ENCODE measurements at places on chromosomes 1 and 21.

- no peak for DNase-seq
These were observed 7.6 kb downstream of the GPR37L1 start for GRCh38 chr1:202130297-202130721.

DNA sequence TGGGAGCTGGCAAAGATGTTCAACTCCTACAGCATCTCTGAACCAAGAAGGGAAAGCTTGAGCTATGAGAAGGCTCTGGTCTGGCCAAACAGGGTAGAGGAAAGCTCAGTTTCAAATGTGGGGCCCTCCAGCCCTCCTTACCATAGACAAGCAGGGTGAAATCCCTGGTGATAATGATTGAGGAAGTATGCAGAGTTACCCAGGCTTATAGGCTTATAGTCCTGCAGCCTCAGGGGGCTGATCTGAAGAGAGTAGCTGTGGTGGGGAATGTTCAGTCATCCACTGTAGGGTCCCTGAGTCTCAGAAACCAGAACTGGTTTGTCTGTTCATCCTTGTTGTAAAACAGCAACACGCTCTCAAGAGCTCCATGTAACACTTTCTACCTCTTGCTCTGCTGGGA lies 19.8 kb upstream of the LY9 start:
- no peak for DNase-seq

DNA sequence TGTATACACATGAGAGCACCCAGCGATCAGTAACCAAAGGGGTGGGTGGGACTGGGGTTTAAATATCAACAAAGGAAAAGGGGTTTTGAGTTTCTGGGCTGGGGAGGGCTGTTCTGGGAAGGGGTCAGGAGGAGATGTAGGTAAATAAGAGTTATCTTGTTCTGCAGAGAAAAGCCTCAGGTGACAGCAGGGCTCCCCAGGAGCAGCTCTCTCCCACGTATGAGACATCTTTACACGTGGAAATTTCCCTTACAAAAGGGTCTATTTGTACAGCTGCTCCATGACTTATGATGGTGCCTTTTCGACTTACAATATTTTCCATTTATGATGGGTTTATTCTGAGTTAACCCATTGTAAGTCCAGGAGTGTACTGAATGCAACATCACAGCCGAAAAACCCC lies 16.3 kb upstream of the PADI2 start:
- no peak for DNase-seq

DNA sequence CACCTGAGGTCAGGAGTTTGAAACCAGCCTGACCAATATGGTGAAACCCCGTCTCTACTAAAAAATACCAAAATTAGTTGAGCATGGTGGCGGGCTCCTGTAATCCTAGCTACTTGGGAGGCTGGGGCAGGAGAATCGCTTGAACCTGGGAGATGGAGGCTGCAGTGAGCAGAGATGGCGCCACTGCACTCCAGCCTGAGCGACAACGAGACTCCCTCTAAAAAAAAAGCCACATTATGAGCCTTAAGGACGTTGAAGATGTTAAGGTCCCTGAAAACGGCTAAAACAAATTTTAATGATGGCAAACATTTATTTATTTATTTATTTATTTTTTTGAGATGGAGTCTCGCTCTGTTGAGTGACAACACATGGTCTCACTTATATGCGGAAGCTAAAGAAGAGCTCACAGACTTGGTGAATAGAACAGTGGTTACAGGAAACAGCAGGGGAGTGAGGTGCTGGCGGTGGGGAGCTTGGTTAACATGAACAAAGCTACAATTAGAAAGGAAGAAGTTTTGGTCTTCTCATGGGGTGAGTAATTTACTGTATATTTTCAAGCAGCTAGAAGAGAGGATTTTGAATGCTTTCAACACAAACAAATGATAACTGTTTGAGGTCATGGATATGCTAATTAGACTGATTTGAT lies 47.1 kb downstream of the TCP10L start:
- DNase-seq: no peak

GRCh38 chr1:180800945-180801344 lies 111.8 kb upstream of the KIAA1614 start:
- no peak for DNase-seq

DNA sequence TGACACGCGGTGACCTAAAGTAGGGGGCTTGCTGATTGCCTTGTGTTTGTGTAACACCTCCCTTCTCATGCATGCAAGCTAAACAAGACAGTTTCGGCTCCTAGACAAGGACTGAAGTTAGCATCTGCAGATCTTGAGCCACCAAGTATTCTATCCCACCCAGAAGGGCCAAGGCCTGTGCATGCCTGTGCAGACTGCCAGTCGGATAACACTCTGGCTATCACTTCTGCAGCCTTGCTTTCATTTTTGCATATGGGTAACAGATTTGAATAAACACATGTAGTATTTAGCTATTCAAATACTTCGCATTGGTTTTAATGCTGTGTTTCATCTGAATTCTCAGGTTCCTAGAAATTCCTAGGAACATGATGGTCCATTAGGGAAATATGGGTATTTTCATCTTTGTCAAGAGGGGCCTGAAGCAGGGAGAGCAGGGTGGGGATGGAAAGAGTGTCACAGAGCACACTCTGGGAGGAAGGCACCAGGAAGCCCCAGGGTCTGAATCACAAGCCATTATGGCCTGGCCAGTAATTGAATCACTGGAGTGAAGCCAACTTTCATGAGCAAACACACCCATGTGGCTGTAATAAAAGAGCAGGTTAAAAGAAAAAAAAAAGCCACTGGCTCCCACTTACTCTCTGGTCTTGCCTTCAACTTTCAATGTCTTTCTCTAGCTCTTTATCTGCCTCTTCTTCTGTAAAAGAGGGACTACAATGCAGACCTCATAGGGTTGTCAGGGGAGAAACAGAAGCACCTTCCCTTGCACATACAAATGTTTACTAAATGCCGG lies 28.3 kb downstream of the GADD45A start:
- DNase-seq: no peak

DNA sequence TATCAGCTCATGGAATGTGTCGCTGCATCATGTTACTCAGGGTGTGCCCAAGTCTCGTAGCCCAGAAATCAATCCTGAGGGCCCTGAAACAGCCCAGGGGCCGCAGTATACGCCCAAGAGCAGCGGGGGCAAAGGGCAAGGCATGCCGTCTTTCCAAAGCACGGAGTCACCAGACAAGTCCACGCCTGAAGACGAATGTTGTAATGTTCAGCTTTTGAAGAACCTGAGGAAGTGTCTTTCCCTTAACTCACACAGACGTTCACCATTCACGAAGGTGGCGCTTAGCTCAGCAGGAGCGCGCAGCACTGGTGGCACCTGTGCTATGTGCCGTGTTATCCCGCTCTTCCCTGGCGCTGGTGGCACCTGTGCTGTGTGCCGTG lies 18.8 kb upstream of the PWP2 start:
- no peak for DNase-seq

GRCh38 chr1:223419561-223419960 lies 26.3 kb downstream of the CCDC185 start:
- no peak for DNase-seq

- no peak for DNase-seq
These were observed 1.7 kb downstream of the KRTAP10-3 start for GRCh38 chr21:44556879-44557278.

Data from stimulated activated CD8-positive, alpha-beta memory T cell treated with anti-CD3 and anti-CD28 coated beads, Interleukin-7, amount 100 ng/mL, for 24 hours (primary cell).